CD4-positive, CD25-positive, alpha-beta regulatory T cell (primary cell): ENCODE measurements at places on chromosomes 11 and 22. TPM values are rescaled to one million over a fixed set of nuclear protein-coding genes. Genes with fewer than 3 reads are reported as not detected.

The DDX10 gene
- 23.3 TPM for total RNA-seq

DNA sequence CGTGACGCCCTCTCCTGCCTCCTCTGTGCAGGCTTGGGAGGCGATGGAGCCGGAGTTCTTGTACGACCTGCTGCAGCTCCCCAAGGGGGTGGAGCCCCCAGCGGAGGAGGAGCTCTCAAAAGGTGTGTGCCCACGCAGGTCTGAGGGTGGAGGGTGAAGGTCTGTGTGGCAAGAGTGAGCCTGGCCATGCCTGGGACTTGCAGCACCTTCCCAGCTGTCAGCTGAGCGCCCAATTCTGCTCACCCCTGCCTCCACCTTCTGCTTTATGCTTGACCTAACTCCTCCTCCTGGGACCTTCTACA is 2.5 kb downstream of the PARVG start:
- peak overlapping the region; percentile 35 for H3K4me3 ChIP-seq
- peaks cover 11% of the 10 kb centered on the region for H3K36me3 ChIP-seq
- H3K27ac ChIP-seq = peak overlapping the region; percentile 78
- no peaks in the 10 kb centered on the region for H3K27me3 ChIP-seq

The KRTAP5-8 gene
- total RNA-seq = 0.35 TPM

GRCh38 chr11:44454666-44455065 is 110.8 kb upstream of the CD82 start:
- H3K4me3 ChIP-seq = no peak overlapping the region
- no peak overlapping the region for H3K27ac ChIP-seq
- no peaks in the 10 kb centered on the region for H3K27me3 ChIP-seq
- no peaks in the 10 kb centered on the region for H3K36me3 ChIP-seq
- H3K4me1 ChIP-seq = no peaks in the 10 kb centered on the region

GRCh38 chr22:27677905-27678458 is 123.6 kb downstream of the MN1 start:
- no peak for DNase-seq
- H3K27me3 ChIP-seq = no peaks in the 10 kb centered on the region
- no peak overlapping the region for H3K4me3 ChIP-seq
- no peaks in the 10 kb centered on the region for H3K4me1 ChIP-seq
- no peak overlapping the region for H3K27ac ChIP-seq
- H3K36me3 ChIP-seq = no peaks in the 10 kb centered on the region

DNA sequence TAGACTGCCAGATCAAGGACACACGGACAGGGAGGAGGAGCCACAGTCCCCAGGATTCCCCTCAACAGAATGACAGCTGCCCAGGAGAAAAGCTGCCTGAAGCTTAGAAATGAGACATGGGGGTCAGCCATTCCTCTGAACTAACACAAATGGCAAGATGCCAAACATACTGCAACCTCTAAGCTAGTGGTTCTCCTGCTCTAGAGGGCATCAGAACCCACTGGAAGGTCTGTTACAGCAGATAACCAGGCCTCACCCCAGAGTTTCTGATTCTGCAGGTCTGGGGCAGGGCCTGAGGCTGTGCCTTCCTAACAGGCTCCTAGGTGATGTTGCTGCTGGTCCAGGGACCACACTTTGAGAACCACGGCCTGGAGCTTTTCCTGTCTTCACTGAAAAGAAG is 28.6 kb upstream of the BID start:
- no peaks in the 10 kb centered on the region for H3K27me3 ChIP-seq
- H3K4me1 ChIP-seq = no peaks in the 10 kb centered on the region
- H3K4me3 ChIP-seq = no peak overlapping the region
- H3K36me3 ChIP-seq = peaks cover 14% of the 10 kb centered on the region
- no peak for DNase-seq

The KDM4F gene
- not detected for total RNA-seq

The MS4A5 gene
- total RNA-seq = not detected

GRCh38 chr11:810040-810567 is 337 bp downstream of the RPLP2 start:
- H3K27me3 ChIP-seq = no peaks in the 10 kb centered on the region
- peak overlapping the region; percentile 95 for H3K27ac ChIP-seq
- H3K4me3 ChIP-seq = peak overlapping the region; percentile 59
- peaks cover 22% of the 10 kb centered on the region for H3K36me3 ChIP-seq
- peaks cover 37% of the 10 kb centered on the region for H3K4me1 ChIP-seq
- no peak for DNase-seq

- H3K27ac ChIP-seq = no peak overlapping the region
- peaks cover 3% of the 10 kb centered on the region for H3K27me3 ChIP-seq
- H3K4me1 ChIP-seq = peaks cover 4% of the 10 kb centered on the region
- H3K36me3 ChIP-seq = no peaks in the 10 kb centered on the region
Observed at GRCh38 chr11:125399945-125400344, 96.1 kb downstream of the FEZ1 start.

The GAL3ST1 gene
- total RNA-seq = 0.44 TPM

GRCh38 chr11:64498136-64498535 is 92.9 kb upstream of the SLC22A12 start:
- H3K36me3 ChIP-seq = no peaks in the 10 kb centered on the region
- peaks cover 6% of the 10 kb centered on the region for H3K27me3 ChIP-seq
- no peak overlapping the region for H3K4me3 ChIP-seq
- no peaks in the 10 kb centered on the region for H3K4me1 ChIP-seq
- no peak overlapping the region for H3K27ac ChIP-seq

The ACO2 gene
- 87.5 TPM for total RNA-seq

The CSNK2A3 gene
- not detected for total RNA-seq

DNA sequence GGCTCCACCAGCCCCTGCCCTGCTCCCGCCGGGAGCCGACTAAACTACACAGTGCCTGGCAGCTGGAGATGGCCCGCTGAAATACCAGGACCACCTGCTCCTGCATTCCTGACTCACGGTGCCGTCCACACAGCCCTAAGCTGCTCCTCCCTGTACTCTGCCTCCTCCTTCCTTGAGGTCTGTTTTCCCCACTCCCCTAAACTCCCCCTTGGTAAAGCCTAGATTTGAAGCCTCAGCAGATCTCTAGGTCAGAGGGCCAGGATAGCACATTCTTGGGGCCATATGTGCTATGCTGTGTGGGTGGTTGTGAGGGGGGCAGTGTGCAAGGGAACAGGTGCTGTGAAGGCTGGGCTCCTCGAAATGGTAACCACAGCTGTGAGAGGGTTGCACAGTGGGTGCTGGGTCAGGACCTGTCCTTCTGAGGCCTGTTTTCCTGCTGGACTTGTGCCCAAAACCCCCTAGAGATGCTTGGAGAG is 9.7 kb downstream of the LRFN4 start:
- no peak for DNase-seq
- H3K27ac ChIP-seq = no peak overlapping the region
- H3K4me1 ChIP-seq = peaks cover 7% of the 10 kb centered on the region

The KLHL35 gene
- 0.47 TPM for total RNA-seq

DNA sequence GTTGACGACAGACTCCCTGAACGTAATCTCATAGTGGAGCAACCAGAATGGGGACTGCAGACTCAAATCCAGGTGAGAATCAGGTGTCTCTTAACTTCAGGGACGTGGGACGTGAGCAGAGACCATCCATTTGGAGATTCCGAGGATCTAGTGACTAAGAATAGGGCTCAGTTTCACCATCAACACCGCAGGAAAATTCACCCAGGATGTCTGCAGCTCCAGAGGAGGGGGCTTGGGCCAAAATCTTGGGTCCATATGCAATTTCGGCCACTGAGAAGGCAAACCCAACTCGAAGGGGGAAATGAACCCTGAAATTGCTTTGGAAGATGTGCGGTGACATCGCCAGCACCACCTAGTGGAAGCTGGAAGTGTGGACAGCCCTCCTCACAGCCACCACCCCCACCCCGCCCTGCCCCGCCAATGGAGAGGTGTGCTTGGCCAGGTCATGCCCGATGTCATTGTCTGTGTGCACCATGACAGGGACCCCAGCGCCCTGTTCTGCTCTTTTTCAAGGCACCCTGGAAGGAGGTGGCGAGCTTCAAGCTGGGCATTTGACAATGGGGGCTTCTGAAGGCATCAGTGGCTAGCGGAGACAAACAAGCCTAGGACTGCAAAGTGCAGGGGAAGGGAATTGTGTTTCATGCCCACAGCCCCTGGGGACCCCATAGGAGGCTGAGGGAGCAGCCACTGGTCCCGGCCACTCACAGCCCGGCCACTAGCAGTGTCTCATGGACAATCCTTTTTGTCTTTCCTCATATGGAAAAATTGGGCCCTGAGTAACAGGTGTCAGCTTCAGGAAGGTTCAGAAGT is 24.8 kb downstream of the APOL1 start:
- peaks cover 10% of the 10 kb centered on the region for H3K4me1 ChIP-seq
- peak overlapping the region; percentile 41 for H3K27ac ChIP-seq
- H3K4me3 ChIP-seq = no peak overlapping the region
- H3K27me3 ChIP-seq = no peaks in the 10 kb centered on the region

DNA sequence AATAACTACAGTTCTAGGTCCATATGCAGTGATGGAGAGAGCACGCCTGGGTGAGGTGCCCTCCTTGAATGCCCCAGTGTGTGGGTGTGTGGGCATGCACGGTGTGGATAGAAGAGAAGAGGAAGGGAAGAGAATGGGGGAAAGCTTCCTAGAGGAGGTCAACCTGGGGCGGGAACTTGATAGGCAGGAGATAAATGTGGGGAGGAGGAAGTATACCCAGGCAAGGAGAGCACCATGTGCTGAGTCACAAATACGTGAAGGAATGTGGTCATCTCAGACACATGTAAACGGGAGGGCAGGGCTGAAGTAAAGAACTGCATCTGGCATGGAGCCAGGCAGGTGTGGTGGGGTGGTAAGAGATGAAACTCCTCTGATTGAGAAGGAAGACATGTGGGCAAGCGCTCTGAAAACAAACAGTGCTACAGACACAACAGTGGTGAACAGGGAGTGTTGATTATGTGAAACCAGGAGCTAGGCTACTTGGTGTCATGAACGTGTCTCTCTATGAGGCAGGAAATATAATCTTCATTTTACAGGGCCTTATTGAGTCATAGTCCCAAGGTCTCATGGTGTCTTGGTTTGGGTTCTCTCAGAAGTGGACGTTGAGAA is 61.5 kb upstream of the EED start:
- peak overlapping the region; percentile 10 for H3K4me3 ChIP-seq
- peaks cover 13% of the 10 kb centered on the region for H3K4me1 ChIP-seq
- no peaks in the 10 kb centered on the region for H3K36me3 ChIP-seq
- H3K27ac ChIP-seq = no peak overlapping the region

DNA sequence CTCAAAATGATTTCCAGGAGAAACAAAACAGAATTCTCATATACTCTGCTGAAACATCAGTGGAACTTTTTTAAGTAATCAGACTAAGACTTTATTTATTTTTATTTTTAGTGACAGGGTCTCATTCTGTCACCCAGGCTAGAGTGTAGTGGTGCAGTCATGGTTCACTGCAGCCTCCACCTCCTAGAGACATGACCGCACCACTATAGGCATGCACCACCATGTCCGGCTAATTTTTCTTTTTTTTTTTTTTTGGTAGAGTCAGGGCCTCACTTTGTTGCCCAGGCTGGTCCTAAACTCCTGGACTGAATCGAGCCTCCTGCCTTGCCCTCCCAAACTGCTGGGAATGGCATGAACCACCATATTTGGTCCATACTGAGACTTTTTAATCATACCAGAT is 42.9 kb downstream of the PRDM10 start:
- no peak overlapping the region for H3K27ac ChIP-seq
- no peak overlapping the region for H3K4me3 ChIP-seq
- no peak for DNase-seq
- H3K36me3 ChIP-seq = peaks cover 23% of the 10 kb centered on the region

The OR10G6 gene
- total RNA-seq = not detected

The SEC14L6 gene
- total RNA-seq = not detected

The TMPRSS4 gene
- not detected for total RNA-seq

- peaks cover 7% of the 10 kb centered on the region for H3K27me3 ChIP-seq
- no peak overlapping the region for H3K27ac ChIP-seq
- no peak overlapping the region for H3K4me3 ChIP-seq
- H3K4me1 ChIP-seq = no peaks in the 10 kb centered on the region
- H3K36me3 ChIP-seq = no peaks in the 10 kb centered on the region
Observed at GRCh38 chr11:77027275-77027674, 6.9 kb upstream of the B3GNT6 start.

DNA sequence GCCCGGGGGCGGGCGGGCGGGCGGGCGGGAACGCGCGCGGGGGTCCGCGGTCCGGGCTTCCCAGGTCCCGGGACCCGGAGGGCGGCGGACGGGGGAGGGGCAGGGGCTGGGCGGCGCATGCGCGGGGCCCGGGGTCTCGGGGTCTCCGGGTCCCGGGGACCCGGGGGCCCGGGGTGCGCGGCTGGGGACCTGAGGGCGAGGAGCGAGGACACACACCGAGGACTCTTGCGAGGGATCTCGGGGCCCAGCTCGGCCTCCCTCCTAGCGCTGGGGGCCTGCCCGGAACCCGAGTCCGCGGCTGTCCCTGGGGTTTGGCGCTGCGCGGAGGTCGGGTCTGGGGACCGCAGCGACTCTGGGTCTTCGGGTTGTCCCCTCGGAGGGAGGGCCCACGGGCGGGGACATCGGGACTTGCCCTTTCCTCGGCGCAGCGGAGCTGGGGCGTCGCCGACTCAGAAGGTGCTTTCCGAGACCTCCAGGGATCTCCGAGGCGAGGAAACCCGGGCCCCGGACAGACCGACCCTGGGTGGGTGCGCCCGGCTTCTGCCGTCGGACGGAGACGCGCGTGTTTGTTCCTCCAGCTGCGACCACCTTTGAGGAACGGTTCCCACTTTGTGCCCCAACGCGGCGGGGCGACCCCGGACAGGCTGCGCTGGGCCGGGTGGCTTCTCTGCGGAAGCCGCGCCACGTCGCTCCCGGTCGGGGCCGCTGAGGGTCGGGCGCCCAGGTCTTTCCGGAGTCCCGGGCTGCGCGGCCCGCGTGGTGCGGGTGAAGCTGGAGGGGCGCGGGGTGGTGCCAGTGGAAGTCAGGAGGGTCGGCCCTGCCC is 540 bp downstream of the PPARA start:
- H3K27me3 ChIP-seq = no peaks in the 10 kb centered on the region
- H3K4me3 ChIP-seq = peak overlapping the region; percentile 49
- DNase-seq = peak; percentile 41

DNA sequence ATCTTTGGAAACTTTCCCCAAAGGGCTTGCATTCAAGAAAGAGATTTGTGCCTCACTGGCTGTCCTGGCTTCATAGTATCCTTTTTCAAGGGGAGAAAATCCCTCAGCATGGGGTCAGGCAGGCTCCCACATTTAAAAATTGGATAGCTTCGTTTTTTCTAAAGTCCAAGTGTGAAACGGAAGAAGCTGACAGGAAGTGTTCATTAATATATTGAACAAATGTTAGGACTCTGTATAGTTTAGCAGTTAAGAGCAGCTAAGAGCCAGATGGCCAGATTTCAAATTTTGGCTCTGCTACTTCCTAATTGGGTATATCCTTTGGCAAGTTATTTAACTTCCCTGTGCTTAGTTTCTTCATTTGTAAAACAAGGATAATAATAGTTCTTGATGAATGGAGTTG is 354.9 kb upstream of the FAT3 start:
- no peaks in the 10 kb centered on the region for H3K27me3 ChIP-seq
- no peaks in the 10 kb centered on the region for H3K4me1 ChIP-seq
- H3K36me3 ChIP-seq = no peaks in the 10 kb centered on the region
- H3K4me3 ChIP-seq = no peak overlapping the region
- no peak for DNase-seq
- H3K27ac ChIP-seq = no peak overlapping the region

The RELT gene
- total RNA-seq = 117 TPM

DNA sequence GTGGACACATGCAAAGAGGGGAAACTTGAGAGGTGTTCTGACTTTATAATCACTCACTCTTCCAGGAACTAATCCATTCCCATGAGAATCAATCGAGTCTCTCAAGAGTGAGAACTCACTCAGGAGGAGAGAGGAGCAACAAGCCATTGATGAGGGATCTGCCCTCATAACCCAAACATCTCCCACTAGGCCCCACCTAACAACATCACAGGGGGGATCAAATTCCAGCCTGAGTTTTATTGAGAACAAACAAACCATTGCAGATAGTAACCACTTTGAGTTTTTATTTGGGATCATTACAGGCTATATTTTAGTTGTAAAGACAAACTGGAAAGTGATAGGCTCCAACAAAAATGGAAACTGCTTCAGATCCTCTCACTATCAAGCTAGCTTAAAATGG is 328.8 kb upstream of the CTSC start:
- no peaks in the 10 kb centered on the region for H3K36me3 ChIP-seq
- H3K4me3 ChIP-seq = no peak overlapping the region
- H3K27ac ChIP-seq = no peak overlapping the region
- DNase-seq = no peak
- no peaks in the 10 kb centered on the region for H3K27me3 ChIP-seq
